ENCODE measurements at places on chromosomes 3 and 15.

DNA sequence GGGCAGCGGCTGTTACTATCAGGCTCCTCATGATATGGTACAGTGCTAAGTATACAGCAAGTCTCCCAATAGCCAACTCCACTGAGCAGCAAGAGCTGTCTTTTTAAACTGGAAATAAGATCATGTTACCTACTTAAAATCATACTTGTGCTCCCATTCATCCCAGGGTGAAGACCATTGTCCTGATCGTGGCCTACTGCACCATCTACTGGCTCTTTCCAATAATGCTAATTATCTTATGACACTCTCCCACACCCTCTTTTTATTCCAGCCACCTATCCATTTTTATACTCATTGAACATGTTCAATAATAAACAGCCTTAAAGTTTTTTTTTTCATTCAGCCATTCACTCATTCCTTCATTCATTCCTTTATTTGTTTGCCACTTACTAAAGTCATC is 117.7 kb downstream of the GBE1 start:
- peak; percentile 3 for DNase-seq

- no peak for DNase-seq
Observed at GRCh38 chr3:89522155-89522554, 414.7 kb downstream of the EPHA3 start.

DNA sequence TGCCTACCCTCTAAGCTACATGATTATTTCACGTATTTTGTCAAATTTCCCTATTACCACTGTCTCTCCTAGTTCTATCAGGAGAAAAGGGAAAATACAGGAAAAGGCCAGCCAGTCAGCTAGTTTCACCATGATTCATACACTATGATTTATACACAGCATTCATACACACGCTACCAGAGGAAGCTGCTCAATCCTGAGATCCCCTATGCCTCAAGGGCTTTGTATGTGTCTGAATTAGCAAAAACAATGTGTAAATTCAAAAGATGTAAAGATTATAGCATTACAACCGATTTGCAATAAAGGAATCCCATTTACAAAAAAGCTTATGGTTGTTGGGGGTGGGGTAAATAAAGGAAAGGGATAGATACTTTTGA is 3.1 kb upstream of the ACKR4 start:
- no peak for DNase-seq

DNA sequence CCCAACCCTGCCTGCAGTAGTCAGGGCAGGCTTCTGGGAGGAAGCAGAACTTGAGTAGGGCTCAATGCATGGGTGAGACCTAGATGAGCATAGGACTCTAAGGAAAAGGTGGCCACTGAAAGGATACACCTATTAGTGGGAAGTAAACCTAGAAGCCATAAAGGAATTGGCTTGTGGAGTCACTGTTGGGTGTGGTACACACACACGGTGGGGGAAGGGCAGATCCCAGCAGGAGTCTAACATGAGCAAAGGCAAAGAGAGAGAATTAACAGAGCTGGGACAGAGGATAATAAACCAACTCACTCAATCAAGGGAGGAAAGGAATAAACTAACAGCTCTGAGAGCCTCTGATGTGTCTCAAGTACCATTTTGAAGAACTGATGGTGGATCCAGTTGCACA is 23.1 kb downstream of the DAPK2 start:
- DNase-seq, result no peak

All from globus pallidus (tissue), 1 donor.